ENCODE measurements at places on chromosomes 13 and 19.

DNA sequence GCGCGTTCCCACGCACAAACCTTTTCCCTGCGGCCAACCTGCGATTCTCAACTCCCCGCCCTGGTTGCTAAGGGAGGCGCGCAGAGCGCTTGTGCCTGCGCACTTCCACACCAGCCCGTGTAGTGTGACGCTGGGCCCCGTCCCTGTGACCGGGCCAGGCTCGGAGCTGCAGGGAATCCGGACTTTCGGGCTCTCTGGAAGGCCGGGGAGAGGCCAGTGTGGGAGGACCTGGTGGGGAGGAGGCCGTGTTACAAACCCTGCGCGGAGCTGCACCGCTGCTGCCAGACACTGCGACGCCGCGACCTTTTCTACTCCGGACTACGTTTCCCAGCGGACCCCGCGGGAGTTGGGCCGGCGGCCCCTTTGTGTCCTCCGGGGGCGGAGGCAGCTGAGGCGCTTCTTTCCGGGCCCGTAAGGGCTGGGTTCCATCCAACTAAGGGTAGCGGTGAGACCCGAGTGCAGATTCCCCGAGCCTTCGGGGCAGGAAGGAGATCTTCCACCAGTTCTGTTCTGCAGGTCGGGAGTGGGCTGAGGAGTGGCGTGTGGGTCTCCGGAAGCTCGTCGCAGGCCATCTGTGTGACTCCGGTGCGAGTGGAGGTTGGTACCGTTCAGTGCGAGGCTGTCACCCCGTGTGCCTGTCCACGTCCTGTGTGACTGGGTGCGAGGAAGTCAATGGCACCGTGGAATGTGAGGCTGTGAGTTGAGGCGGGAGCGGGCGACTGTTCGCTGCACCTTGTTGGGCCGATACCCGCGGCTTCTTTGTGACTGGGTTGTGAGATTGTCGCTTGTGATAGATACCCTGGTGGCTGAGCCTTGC lies at the start of gene ZNF570:
Gene ZNF570, plus strand, starts transcription at position 396 of the 817 bp plus-strand sequence. CDS start 999 bp downstream, outside the sequence.
- peak; percentile 87 for DNase-seq

- no peak for DNase-seq
Measured at GRCh38 chr13:110305544-110305943, 1.4 kb downstream of the COL4A1 start.

GRCh38 chr13:86085890-86086289 lies 286.7 kb upstream of the SLITRK6 start:
- no peak for DNase-seq

- DNase-seq = no peak
Measured at GRCh38 chr19:7636691-7637373, at the start of gene STXBP2. STXBP2 (plus strand) TSS chr19:7637110; CDS start chr19:7637150, 40 bp downstream.

DNA sequence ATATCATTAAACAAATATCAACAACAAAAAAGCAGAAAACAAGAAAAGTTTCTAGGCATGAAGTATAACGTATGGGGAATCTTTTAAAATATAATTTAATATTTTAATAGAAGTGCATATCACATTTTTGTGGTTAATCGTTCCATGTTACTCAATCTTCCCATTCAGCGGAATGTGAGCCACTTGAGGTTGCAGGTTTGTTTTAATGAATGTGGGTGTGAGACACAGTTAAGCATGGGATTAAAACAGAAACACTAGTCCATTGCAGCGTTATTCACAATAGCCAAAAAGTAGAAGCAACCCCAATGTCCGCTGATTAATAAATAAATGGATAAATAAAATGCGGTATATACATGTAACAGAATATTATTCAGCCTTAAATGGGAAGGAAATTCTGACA lies 146.0 kb downstream of the NDFIP2 start:
- no peak for DNase-seq

DNA sequence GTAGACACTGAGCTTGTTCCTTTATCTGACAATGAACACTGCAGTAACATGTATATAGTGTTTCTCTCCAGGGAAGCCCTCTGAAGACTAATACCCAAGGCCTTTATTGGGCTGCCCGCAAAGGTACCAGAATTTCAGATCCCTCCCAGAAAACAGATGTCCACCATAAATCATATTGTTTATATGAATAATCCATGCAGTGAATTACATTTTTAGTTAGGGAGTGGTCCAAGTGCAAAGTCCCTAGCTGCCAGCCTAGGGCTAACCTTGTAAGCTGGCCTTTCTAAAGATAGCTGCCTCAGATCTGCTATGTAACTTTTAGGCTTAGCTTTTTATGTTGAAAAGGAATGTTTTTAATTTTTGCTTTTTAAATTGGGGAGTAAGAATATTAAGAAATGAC lies 44.7 kb downstream of the TDRD3 start:
- DNase-seq = no peak

DNA sequence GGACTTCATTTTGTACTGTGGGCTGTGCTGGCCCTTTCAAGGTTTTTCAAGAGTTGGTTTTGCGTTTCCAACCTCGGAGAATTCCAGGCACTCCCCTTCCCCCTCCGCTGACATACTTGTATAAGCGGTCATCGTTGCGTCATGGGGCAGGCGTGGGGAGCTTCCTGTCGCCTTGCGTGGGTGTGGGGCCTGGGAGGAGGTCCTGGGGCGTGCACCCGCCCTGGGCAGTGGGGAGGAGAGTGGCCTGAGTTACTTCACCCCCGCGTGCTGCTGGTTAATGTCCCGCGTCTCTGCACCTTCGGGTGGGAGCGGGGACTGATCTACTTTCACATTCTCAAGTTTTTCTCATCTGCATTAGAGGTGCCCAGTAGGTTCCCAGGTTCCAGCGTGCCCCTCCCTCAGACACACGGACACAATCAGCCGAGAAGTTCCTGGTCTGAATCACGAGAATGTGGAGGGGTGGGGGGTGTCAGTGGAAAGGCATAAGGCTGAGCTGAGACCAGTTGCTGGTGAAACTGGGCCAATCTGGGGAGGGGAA lies 4.1 kb downstream of the IER2 start:
- DNase-seq = peak; percentile 49

DNA sequence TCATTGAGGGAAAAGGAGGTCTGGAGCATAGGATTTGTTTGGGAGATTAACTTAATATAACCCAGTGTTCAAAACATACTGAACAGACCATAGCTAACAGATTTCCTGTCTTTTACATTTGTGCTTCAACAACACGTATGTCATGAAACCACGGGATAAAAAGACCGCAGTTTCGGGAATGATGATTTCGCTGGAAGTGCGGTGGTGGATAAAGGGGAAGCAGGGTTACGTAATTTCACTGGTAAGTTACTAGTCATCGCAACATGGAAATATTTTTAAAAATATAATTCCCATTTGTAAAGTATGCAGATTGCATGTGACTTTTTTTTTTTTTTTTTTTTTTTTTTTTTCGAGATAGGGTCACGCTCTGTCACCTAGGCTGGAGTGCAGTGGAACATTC lies 237.4 kb downstream of the LMO7 start:
- no peak for DNase-seq

DNA sequence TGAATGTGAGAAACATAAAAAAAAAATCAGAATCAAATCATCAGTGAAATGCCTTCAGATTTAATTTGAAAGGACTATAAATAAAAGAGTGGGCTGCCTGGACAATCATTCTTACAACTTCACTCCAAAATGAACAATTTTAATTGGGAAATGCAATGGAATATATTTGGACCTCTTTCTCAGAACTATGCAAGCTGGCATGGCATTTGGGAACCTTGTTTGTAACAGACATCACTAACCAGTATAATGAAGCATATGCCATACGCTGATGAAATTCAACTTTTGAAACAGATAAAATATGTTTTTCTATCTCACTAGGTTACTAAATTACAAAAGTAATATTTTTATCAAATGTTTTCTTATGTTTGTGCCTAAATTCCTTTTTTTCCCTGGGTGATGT lies 64.2 kb upstream of the FAM216B start:
- no peak for DNase-seq

DNA sequence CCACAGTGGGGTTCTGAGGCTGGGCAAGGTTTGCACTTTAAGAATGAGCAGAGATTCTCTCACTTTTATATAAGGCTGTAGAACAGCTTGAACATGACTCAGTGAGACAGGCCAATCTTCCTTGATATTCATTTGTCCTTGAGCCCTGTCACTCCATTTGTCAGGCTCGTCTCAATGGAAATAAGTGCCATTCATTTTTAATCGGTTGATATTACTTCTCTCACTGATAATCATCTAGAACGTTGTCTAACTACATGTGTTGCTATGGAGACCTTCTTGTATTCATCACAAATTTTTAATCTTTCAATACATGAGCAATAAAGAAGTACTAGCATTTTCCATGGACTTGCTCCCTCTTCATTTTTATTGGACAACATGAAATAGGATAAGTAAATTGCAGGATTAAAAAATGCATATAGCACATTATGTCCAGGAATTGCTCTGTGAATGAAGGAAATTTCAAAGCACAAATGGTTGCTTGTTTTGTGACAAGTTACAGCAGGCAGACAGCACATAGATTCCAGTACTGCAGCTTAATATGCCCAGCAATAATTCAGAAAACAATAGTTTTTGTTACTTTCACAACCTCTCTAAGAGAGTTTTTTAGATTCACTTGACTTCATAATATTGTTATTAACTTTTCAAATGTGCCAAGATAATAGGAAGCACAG lies 1178.4 kb upstream of the ATXN8OS start:
- DNase-seq = no peak

DNA sequence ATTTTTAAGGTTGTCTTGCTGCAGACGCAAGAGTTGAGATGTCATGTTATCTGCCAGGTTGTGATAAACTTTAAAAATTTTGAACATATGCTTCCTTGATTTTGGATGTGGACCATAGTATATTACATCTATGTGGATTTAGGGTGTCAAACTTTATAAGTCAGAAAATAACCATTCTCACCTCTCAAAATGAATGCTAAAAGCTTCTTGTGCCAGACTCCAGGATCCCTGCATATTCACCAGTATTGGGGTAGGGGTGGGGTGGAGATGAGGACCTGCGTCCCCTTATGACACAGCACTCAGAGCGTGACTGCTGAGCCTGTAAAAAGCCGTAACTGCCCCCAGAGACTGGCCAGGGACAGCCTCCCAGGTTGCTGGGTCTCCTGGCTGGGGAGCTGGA lies 524.4 kb downstream of the LMO7 start:
- DNase-seq = no peak

- DNase-seq = no peak
Measured at GRCh38 chr13:65909501-65909900, 1320.6 kb downstream of the PCDH9 start.

DNA sequence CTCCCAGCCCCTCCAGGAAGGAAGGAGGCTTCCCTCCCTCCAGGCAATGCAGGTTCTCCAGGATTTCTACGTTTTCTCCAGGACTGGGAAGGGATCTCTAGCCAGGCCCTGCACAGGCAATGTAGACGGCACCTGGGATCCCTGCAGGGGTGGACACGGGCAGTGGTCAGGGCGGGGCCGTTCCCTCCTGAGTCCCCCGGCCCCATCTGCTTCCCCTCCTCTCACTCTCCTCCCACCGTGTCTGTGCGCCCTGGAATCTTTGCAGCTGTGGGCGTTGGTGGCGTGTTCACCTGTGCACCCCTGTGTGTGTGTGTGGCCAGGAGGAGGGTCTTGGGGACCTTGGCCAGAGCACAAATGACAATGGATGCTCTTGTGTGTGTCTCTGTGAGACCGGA lies 10.0 kb downstream of the NRTN start:
- DNase-seq = no peak

DNA sequence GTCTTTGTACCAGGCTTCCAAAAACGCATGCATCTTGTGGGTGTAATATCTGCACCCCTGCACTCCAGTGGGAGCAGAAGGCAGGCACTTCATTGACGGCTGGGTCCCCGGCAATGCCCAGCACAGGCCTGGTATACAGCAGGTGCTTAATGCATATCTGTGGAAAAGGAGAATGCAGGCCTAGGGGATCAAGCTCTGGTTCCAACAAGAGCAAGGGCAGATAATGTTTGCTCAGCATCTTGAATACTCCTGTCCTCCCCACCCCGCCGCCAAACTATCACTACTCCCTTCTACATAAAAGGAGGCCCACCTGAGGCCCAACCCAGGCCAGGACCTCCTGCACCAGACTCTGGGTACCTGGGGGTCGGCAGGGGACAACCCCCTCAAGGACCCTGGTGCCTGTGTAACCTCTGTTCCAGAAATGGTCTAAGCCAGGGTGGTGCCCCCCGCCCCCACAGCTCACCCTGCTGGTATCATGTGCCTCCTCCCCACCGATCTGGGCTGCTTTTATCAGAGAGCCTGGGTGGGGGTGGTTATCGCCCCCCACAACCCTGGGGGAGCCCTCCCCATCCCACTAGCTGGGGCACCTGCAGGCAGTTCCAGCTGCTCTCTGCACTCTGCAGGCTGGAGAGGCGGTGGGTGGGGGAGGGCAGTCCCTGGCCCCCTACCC lies 4.8 kb downstream of the KLF16 start:
- no peak for DNase-seq

DNA sequence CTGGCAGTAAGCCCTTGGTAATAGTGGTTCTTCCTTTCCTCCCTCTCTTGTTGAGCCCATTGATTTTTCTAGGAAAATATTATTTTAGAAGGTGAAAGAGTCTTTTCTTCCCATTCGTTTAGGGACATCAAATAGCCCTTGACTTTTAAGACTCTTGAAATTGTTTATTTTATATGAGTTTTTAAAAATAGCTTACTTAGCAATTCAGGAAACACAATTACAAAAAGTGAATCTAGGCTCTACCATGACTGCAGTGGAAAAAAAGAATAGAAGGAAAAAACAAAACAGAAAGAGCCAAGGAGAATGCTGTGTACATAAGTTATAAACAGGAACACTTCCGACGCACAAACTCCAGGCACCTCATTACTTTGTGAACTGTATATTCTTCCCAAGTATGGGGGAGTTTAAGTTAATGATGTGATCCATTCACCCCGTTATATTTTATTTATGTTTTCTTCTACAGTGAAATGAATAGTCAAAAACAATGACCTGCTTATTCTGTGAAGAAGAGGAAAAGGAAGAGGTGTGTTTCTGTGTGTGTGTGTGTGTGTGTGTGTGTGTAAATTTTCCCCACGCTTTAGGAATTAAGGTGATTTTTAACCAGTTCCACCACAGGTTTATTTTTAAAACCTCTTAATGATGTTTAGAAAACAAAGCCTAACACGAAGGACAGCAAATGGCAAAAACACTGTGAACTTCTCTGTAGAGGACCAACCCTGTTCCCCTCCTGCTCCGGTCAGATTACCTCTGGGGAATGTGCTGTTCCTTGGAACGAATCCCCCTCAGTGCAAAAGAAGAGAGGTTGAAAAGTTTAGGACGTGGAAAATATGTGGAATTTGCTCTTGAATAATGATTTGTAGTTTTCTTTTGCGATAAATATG lies 266.3 kb downstream of the KLF5 start:
- no peak for DNase-seq

All from dorsolateral prefrontal cortex (tissue), 122 donors.